Activated CD4-positive, CD25-positive, alpha-beta regulatory T cell treated with anti-CD3 and anti-CD28 coated beads, Interleukin-2, amount 50 U/mL, for 72 hours (primary cell): ENCODE measurements at places on chromosomes 5 and 9.

DNA sequence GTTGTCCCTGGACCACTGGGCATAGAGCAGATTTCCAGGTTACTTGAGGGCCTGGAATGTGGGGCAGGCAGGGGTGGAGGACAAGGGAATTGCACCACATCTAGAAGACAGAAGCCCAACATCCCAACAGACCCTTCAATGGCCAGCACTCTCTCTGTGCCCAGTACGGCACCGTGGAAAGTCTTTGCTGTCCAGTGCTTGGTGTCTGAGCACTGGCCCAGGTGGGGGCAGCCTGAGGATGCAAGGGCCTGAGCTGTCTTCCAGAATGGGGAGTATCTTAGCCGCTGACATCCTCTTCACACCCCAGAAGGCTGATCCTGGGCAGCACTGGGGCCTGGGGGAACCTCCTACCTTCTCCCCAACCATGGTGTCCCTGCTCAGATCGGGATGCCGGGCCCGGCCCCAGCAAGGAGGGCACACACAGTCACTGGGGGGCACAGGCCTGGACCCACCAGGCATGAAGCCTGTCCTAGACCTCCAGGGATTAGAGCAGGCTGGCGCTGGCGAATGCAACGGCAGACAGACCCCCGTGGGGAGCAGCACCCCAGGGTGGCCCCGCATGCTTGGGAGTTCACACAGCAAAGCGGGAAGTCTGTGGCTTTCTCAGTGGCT, 40.6 kb upstream of the OLFM1 start:
- DNase-seq, result no peak

DNA sequence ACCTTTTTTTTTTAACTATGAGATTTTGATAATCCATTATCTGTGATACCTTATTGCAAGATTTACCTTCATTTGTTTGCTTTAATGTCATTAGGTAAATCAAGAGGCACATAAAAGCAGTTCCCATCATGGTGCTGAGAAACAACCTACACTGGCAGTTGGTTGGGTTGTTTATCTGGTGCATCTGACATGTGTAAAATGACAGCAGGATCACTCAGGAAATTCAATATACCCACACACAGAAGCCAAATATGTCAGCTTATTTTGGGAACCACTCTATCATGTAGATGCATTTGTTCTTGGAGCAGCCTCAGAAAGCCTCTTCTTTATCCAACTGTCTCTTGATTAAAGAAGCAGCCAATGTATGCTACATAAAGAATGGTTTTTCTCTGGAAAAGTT, 7.8 kb upstream of the CCDC192 start:
- no peak for DNase-seq

- no peak for DNase-seq
Observed at GRCh38 chr9:115195912-115196311, 78.0 kb upstream of the TNC start.

DNA sequence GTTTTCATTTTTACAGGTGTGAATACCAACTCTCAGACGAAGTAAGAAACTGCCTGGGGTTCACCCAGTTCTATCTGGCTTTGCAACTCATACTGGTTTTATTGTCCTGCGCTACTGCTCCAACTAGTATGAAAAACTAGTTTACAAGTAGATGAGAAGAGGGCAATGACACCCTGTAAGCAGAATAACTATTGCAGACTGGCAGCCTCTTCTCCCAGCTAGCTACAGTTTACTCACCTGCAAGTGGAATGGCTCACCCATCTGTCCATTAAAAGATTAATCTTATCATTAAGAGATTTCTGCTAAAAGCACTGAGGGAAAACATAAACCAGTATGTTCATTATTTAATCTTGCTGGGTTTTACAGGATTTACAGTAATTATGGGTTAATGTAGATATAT, 113.4 kb downstream of the FRMD3 start:
- DNase-seq, result no peak
